ENCODE measurements at places on chromosomes 12 and 14.

DNA sequence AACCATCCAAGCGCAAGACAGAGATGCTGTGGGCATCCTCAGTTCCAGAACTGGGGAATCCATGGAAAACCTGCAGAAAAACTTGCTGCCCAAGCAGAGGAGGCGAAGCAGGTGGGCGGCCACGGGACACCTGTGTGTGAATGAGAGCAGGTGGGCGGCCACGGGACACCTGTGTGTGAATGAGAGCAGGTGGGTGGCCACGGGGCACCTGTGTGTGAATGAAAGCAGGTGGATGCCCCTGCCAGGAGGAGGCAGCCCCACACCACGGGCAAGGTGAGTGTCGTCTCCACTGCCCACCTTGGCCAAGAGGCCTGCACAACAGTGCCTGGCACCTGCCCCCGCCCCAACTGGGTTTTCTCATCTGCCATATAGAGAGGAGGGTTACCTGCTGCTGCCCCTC lies 59.2 kb downstream of the GSC start:
- DNase-seq, result no peak

DNA sequence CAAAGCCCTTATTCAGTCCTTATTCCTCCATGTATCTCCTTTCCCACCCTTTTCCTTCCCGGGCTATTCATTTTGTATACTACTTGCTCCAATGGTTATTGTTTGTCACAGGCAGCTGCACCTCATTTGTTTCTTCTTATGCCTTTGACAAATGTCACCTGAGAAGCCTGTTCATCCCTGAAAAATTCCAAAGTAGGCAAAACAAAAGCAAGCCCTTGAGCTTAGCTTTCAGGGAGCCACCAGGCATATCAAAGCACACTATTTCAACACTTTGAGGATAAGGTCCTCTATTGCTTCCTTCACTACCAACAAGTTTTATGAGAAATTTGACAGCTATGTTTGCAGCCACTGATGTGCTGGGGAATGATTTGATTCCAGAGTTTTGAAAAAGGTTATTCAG lies 738.7 kb upstream of the LMO3 start:
- no peak for DNase-seq

GRCh38 chr12:118334939-118335567 lies 37.7 kb downstream of the TAOK3 start:
- DNase-seq, result peak; percentile 68

GRCh38 chr12:100489251-100489820 lies 15.7 kb downstream of the NR1H4 start:
- no peak for DNase-seq

- peak; percentile 91 for DNase-seq
Observed at GRCh38 chr14:67695394-67695949, at the start of gene RDH11. RDH11 (minus strand) TSS chr14:67695764; CDS start chr14:67695703, 61 bp downstream.

- DNase-seq, result no peak
Observed at GRCh38 chr12:102059343-102059742, 2.4 kb downstream of the WASHC3 start.

DNA sequence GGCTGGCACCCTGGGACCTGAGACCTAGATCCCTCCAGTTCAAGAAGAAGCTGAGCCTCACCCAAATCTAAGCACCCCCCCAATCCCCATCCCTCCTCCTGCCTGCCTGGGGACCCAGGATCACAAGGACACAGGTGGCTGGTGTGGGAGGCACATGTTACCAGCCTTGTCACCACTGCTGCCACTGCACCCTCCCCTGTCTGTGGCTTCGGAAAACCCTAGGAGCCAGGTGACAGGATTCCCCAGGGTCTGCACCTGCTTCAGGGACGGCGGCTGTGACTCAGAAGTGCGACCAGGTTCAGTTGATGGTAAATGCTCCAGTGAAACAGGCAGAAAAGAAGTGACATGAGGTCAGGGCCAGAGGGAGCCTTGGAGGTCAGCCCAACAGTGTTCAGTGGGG lies 62.8 kb upstream of the FAM222A start:
- no peak for DNase-seq

GRCh38 chr12:122150127-122150681 lies 23.8 kb downstream of the IL31 start:
- no peak for DNase-seq

DNA sequence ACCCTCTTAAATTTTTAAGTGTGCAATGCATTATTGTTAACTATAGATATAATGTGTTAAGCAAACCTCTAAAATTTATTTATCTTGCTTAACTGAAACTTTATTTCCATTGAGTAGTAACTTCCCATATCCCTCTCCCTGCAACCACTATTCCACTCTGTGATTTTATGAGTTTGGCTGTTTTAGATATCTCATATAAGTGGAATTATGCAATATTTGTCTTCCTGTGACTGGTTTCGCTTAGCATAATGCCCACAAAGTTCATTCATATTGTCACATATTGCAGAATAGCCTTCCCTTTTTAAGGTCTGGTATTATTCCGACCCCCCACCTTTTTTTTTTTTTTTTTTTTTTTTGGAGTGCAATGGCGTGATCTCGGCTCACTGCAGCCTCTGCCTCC lies 247.6 kb downstream of the EMP1 start:
- DNase-seq, result peak; percentile 62

GRCh38 chr14:32635061-32635719 lies 303.5 kb upstream of the NPAS3 start:
- no peak for DNase-seq

DNA sequence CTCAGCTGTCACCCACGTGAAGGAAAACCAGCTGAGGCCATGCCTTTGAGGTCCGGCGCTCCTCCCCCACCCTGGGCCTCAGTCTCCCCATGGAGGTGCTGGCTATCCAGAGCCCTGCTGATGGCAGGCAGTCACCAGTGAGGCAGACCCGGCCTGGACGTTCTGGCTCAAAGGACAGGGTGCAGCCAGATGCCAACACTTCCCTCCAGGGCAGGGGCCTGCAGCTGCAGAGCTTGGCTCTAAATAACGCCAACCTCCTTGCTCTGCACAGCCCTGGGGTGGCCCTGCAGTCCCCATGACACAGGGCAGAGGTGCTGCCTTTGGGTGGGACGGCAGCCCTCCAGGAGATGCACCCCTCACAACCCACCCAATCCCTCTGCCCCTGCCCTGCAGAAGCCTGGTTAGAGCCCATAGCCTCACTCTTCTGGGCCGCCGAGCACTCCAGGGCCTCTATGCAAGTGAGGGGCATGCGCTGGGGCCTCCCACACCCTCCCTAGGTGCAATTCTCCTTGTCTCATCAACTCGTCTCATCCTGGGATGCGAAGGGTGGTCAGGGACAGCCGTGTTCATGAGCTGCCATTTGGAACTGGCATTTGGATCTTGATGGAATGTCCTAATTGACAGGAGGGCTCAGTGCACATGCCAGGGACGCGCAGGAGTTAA lies 30.4 kb downstream of the CCDC85C start:
- DNase-seq, result no peak

DNA sequence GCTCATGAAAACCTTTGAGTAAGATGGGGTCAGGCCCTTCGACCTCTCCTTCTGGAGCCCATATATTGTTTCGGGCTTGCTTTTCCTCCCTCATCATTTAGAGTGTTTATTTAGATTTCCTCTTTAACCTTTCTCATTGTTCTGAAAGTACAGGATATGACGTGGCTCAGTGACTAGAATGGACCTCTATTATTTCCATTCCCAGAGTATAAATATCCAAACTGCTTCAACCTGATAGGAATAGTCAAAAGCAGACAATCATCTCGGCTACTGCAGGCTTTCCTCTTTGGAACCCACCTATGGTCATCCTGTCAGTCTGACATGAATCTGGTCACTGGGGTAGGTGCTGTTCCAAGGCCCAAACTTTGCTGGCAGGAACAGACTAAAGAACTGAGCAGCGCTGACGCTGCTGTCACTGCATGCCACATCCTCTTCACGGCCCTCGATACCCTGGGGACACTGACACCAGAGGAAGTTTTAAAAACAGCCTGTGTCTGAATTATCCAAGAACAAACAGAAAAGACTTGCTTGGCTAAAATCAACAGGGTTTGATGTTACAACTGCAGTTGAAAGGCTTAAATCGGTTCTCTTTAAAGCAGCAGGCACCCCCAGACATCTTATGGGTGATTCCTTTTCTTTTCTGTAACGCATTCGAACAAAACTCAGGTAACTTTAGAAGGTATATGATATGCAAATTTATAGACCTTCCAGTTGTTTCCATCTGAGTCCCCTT lies 5.0 kb upstream of the DDX47 start:
- DNase-seq, result peak; percentile 37

DNA sequence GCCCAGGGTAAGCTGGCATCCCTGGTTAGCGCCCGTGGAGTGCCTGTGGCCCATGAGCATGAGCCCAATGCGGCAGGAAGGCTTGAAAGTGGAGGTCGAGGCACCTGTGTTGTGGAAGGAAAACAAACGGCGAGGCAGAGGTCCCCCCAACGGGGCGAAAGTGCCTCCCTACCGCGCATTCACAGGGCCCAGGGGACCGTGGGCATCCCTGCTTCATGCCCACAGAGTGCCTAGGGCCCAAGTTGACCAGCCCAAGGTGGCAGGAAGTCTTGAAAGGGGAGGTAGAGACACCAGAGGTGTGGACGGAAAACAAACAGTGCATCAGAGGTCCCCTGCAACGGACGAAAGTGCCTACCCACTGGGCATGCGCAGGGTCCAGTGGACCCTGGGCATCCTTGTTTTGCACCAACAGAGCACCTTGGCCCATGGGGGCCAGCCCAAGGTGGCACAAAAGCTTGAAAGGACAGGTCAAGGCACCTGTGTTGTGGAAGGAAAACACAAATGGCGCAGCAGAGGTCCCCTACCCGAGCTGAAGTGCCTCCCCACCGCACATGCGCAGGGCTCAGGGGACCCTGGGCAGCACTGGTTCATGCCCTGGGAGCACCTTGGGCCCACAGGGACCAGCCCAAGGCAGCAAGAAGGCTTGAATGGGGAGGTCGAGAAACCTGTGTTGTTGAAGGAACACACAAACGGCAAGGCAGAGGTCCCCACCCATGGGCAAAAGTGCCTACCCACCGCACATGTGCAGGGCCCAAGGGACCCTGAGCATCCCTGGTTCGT lies 377.5 kb downstream of the ALG10 start:
- no peak for DNase-seq

GRCh38 chr14:106511800-106512198 lies 985.4 kb downstream of the TMEM121 start:
- no peak for DNase-seq

DNA sequence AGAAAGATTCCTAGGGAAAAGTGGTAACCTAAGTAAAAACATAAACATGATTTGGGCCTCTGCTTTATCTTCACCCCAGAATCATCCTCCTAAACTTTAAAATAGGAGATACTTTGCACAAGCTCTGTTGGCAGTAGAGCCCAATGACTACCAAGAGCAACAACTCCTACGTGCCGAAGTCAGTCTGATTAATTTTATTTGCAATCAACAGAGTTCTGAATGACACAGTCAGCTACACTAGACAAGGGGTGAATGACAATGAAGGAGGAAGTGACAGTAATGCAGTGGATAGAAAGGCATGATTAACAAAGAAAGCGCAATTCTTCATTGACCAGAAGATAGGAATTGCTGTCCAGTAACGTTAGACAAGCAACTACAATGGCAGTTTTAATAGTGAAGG lies 957.9 kb upstream of the USP15 start:
- no peak for DNase-seq

DNA sequence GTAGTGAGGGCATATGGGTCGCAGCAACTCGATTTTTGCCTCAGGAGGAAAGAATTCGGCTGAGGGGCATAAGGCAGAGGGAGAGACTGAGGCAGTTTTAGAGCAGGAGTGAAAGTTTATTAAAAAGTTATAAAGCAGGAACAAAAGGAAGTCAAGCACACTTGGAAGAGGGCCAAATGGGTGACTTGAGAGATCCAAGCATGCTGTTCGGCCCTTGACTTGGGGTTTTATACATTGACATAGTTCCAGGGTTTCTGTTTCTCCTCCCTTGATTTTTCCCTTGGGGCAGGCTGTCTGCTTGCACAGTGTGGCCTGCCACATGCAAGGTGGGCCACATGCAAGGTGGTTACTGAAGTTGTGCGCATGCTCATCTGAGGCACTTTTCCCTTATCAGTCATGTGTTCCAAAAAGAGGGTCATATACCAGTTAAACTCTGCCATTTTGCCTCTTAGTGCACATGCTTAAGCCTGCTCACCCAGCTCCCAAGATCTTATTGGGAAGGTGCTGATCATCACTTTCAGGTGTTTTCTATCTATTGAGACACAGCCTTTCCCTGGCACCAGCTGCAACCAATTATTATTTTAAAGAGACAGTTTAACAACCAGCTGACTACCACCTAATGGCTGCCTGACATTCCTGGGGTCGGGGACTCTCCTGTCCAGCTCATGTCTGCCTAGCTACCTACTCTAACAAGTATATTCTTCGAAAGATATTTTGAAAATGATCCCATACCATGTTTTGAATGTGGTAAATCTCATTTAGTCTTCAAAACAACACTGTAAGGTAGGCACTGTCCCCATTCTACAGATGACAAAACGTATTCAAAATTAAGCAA lies 19.9 kb downstream of the PTGER2 start:
- no peak for DNase-seq

DNA sequence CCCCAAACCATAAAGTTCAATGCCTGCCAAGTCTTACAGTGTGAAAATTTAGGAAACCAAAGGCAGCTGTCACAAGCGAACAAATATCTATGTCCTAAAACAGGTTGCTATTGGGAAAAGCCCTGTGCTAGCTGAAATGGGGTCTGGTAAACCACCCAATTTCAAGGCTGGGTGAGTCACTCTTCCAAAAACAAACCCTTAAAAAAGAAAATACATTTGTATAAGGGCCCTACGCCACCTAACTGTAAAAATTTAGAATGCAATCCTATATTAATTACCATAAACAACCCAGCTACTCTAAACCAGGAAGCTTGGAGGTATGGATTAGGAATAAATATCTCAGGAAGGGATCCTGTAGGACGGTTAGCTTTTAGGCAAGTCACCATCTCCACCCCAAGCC lies 32.1 kb downstream of the PRMT8 start:
- DNase-seq, result peak; percentile 25

DNA sequence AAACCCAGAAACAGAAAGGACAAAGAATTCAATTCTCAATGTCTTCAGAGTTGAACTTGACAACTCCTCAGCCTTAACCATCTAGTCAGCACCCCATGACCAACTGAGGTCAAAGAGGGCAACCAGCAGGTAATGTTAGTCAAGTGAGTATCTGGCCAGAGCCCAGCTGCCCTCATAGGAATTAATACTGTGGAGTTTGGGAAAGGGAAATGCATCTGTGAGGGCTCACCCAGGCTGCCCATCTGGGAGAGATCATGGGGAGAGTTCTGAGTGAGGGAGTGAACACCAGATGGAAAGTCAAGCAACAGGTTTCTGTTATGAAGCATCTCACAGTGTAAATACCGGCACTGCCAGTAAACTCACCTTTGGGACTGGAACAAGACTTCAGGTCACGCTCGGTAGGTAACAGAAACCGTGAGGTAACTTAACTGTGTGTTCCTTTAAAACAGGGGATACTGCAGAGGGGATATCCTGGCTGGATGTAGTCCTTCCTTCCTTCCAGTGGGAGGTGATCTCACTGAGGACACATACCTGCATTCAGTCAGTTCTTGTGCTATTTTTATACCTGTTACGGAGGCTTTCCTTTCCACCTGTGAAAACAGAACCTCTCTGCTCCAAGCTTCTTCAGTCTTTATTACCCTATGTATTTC lies 94.4 kb downstream of the DAD1 start:
- no peak for DNase-seq

GRCh38 chr12:55654511-55655214 lies 18.0 kb downstream of the OR10P1 start:
- DNase-seq, result no peak

- no peak for DNase-seq
Observed at GRCh38 chr12:72105849-72106248, 166.3 kb upstream of the TRHDE start.

- DNase-seq, result peak; percentile 18
Observed at GRCh38 chr14:56087671-56088471, 30.3 kb upstream of the PELI2 start.
